ENCODE measurements at places on chromosomes 16 and 17.

DNA sequence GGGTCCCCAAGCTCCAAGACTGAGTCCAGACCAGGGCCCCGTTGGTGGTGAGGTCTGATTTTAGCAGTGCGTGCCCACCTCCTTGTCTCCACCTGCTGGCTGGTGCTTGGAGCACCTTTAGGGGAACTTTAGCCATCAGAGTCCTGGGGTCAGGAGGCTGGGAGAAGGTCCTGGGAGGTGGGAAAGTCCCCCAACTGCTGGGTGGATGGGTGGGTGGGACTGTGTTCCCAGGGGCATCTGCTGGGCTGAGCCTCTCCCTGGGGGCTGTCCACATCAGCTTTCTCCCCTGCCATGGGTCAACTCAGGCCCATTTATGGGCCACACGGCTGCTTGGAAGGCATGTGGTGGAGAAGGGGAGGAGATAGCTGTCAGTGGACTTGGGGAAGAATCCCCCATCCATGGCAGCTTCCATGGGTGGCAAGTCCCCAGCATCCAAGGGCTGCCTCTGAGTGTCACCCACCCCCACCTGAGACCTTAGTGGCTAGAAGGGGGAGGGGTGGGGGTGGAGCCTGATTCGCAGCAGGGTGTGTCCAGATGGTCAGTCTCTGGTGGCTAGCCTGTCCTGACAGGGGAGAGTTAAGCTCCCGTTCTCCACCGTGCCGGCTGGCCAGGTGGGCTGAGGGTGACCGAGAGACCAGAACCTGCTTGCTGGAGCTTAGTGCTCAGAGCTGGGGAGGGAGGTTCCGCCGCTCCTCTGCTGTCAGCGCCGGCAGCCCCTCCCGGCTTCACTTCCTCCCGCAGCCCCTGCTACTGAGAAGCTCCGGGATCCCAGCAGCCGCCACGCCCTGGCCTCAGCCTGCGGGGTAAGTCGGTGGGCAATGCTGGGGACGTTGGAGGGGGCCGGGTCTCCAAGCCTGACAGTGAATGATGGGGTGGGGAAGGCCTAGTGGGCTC, at the start of gene TRPV2:
Gene TRPV2, plus strand, starts transcription at position 541 of the 894 bp plus-strand sequence. CDS start 2,098 bp downstream, outside the sequence.
- peak; percentile 66 for DNase-seq

- no peak for DNase-seq
Measured at GRCh38 chr17:15892731-15893657, 51.9 kb upstream of the ADORA2B start.

GRCh38 chr17:46785696-46786095, 32.8 kb downstream of the WNT3 start:
- no peak for DNase-seq

DNA sequence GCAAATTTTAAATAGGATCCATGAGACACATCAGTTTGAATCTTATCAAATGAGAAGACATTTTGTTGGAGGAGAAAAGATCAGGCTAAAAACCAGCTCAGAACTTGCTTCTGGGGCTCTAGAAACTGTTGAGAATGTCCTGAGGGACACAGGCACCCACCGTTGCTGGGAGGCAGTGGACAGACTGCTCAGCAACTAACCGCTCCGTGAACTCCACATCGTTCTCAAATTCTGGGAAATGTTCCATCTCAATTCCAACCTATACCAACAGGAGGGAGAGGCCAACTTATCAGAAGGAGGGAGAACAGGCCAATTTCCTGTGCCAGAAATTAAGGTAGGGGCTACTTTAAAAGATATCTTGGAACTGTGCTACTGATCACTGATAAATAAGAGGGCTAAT, 8.3 kb downstream of the TAT start:
- no peak for DNase-seq

GRCh38 chr16:52526116-52526828, 20.7 kb downstream of the TOX3 start:
- no peak for DNase-seq

DNA sequence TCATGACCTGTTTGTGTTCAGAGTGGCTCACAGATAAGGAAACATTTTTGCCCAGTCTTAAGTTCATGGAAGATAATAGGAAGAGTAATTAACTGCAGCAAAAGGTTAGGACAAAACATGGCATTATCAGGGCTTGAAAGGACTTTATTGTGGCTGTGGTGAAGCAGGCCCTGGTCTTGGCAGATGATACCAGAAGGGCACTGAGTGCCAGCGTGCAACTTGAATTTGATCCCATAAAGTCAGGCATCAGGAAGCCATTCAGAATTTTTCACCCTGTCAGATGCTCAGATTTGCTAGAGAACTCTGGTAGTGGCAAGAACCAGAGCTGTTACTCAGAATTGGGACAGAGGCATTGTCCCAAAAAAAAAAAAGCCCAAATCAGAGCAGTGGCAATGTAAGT, 11.2 kb upstream of the COG7 start:
- DNase-seq, result no peak

DNA sequence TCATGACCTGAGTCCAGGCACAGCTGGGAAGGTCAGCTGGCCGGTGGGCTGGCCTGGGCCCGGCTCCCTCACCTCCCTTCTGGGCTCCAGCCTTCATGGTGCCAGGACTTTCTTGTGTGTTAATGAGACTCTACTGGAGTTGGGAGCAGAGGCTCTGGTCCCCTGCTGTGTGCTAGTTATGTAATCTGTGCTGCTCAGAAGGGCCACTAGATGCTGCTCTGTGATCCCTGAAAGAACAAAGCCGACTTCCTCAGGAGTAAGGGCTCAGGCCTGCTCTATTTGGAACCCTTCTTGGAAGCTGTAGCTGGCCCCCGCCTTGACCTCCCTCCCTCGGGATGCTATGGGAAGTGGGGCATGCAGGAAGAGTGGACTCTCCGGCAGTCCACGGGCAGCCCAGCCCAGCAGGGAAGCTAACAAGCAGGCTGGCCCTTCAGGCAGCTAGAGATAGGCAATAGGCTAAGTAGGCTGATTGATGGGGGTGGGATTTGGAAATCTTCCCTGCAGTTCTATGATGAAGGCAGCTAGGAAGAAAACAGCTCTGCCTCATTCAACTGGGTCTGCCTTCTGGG, 3.3 kb upstream of the CDK5R1 start:
- peak; percentile 54 for DNase-seq

DNA sequence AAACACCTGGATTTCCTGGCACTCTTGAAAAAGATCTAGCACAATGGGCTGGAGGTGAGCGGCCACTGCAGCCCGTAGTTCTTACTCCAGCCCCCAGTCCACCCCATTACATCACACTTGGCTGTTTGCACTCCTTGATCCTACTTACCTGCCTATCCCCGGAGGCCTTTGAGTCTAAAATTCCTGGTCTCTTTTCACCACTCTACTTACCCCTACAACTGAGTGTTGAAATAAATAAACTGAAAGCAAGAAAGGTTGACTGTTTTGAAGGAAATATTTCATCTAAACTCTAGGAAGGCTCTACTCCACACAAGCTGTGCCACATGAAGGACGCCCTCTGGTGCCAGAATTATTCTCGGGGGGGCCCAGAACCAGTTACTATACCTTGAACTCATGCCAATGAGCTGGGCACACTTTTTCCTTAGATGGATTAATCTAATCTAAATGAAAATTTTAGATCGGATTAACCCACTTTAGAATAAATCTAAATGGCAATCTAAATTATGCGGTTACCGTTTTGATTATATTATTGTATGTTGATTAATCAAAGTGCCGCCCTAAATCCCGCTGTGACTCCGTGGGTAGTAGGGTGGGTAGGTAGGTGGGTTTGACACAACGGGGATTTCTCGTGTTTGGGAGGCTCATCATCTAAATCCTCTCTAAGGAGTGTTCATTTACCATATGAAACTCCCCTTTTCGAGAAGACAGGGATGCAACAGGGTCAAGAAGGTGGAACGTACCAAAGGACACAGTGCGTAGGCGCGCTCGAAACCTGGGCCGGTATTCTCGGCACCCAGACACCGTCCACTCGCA, 651 bp upstream of the EIF1 start:
- peak; percentile 81 for DNase-seq

DNA sequence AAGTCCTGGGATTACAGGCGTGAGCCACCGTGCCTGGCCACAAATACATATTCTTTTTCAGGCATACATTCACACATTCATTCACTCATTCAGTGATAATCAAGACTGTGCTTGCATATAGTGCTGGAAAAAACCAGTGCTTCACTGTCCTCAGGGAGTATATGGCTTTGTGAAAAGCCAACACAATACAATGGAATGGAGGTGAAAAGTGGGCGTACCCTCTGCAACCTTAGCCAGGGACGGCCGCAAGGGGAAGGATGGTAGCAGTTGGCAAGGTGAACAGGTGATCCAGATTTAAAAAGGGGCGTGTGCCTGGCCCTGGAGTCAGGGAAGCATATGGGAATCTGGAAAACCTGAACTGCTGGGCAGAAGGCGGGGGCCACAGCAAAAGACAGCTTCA, 18.1 kb upstream of the GAN start:
- no peak for DNase-seq

- DNase-seq, result no peak
Measured at GRCh38 chr17:27888945-27889344, 4.2 kb downstream of the LYRM9 start.

GRCh38 chr16:85619101-85619891, 6.2 kb downstream of the GSE1 start:
- DNase-seq, result no peak

- no peak for DNase-seq
Measured at GRCh38 chr17:19743101-19744100, 4.7 kb downstream of the ALDH3A1 start.

DNA sequence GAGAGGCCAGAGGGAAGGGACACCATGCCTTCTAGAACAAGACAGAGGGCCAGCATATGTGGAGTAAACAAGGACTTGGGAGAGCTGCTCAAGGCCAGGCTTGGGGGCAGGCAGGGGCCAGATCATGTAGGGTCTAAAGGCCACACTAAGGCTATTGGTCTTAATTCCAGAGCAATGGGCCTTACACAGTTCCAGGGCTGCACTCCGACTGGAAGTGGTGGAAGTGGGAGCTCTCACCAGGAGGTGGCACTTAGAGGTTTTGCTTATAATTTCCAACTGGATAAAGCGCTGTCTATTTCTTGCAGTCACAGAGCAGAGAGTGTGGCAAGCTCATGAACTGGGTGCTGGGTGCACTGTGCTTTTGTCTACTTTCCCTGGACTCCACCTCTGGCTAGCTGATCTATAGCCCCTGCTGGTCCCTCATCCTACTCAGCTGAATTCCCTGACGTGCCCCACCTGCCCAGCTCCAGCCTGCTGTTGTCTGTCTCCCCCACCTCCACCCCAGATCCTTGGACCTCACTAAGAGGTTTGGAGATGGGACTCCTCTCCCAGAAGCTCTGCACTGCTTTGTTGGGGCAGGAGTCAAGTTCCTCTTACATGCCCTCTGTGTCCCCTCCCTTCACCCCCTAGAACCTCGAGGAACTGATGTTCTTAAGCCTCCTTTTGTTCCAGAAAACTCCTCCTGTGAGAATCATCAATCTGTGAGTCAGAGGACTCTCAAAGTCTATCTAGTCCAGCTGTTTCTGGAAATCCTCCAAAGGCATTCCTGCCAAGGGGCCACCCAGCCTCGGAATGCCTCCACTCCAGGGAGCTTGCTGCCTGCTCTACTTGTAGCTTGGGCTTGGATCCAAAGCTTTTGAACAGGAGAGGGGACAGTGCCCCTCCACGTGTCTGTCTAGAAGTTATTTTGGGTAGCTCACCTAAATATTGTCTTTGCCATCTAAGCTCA, 48.1 kb upstream of the KSR1 start:
- DNase-seq, result no peak

- no peak for DNase-seq
Measured at GRCh38 chr16:54652201-54652770, 278.4 kb upstream of the IRX5 start.

GRCh38 chr16:50338371-50339231, 30.2 kb downstream of the BRD7 start:
- DNase-seq, result peak; percentile 46

GRCh38 chr16:83859265-83859664, 39.6 kb upstream of the MLYCD start:
- no peak for DNase-seq

GRCh38 chr17:40338058-40338457, 26.5 kb downstream of the GJD3 start:
- peak; percentile 36 for DNase-seq

DNA sequence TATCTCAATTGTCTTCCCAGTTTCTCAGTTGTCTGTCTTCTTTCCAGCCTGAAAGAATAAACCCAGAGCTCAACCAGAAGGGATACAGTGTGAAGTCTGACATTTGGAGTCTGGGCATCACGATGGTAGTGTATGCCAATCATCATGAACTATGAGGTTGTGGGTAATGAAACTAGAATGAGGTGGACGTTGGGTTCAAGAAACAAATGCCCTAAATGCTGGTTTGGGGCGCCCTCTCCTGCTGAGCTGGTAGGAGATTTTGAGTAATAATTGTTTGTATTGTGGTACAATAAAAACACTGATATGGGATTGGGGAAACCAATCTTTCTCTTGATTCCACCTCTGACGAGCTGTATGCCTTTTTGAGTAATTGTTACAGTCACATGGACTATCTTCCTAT, 110.4 kb downstream of the MAP2K6 start:
- DNase-seq, result no peak

DNA sequence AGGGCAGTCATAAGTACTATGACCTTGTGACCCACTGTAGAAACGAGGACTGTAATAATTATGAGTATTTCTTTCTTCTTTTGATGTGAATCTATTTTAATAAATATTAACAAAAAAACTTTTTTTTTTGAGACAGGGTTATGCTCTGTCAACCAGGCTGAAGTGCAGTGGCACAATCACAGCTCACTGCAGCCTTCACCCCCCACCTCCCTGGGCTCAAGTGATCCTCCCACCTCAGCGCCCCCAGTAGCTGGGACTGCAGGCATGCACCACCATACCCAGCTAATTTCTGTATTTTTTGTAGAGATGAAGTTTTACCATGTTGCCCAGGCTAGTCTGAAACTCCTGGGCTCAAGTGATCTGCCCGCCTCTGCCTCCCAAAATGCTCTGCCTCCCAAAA, 32.6 kb downstream of the SCPEP1 start:
- DNase-seq, result no peak

Data from CD4-positive, alpha-beta T cell treated with Interleukin-6 for 4 hours (primary cell).